ENCODE measurements at places on chromosomes 13 and 19.

DNA sequence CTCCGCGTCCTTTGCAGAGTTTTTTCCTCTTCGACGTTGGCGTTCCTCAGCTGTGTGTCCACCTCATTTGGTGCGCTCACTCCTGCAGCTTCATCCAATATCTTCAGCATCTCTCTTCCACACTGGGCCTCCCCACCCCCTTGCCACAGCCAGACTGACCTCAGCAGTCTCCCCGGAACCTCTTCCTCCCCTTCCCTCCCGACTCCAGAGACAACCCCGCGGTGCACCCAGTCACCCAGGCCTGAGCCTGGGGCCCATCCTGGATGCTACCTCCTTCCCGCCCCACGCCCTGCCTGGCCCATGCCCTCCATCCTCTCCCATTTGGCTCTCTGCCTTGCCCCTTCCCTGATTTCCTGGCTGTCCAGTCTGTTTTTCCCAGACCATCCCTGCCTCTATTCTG lies 8.1 kb upstream of the C5AR2 start:
- DNase-seq: no peak

GRCh38 chr13:32535115-32535514 lies 3.5 kb downstream of the N4BP2L2 start:
- DNase-seq: no peak

DNA sequence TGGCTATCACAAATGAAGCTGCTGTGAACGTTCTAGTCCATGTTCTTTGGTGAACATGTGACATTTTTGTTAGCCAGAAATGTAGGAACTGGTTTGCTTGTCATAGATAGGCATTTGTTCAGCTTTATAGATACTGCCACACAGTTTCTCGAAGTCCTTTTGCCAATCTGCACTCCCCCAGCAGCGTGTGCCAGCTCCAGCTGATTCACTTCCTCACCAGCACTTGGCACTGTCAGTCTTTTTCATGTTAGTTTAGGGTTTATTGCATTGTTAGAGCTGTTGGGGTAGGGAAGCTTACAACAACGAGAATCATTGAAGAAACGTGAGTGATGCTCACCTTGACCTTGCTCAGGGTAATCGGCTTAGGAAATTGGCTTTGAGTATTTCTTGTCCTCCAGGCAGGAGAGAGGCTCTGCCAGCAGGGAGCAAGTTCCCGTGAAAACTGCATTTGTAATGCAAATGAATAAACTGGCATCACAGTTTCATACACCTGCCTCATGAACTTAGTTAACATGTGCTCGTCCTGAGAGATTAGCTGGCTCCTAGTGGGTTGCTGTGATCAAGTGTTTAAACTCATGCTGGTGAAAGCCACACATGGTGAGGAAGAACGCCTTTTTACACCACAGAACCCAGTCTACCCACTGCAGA lies 83.9 kb downstream of the ING1 start:
- peak; percentile 96 for DNase-seq

DNA sequence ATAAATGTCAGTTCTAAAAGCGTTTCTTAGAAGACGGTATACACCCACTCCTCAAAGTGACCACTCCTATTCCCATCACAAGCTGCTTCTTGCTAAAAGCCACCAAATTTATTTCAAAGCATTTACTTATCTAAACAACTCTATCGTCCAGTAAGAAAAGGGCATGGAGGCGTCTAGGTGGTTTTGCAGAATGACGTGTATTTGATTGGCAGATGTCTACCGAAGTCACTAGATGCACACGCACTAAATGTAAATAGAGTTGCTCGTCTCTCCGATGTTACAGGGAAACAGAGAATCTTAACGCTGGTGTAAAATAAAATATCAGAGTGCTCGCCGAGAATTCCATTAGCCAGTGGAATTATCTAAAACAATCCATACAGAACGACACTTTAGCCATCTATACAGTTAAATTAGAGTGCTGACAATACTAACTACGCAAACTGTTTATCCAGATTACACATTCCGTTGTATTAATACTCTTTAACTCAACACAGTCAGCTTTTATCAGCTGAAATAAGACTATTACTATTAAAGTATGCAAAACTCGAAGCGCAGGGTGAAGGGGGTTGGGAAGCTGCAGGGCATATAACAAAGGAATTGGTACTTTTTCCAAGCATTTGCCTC lies 1.9 kb downstream of the KLF12 start:
- peak; percentile 88 for DNase-seq

- no peak for DNase-seq
These were observed 8.4 kb downstream of the WIZ start for GRCh38 chr19:15441317-15441716.

- no peak for DNase-seq
These were observed 766 bp downstream of the SBNO2 start for GRCh38 chr19:1173159-1173844.

GRCh38 chr19:13053238-13053637 lies 49.4 kb downstream of the LYL1 start:
- DNase-seq: no peak

- DNase-seq: no peak
These were observed 24.1 kb downstream of the CLEC4M start for GRCh38 chr19:7787141-7787540.

GRCh38 chr13:112664501-112665203 lies 25.2 kb upstream of the ATP11A start:
- no peak for DNase-seq

DNA sequence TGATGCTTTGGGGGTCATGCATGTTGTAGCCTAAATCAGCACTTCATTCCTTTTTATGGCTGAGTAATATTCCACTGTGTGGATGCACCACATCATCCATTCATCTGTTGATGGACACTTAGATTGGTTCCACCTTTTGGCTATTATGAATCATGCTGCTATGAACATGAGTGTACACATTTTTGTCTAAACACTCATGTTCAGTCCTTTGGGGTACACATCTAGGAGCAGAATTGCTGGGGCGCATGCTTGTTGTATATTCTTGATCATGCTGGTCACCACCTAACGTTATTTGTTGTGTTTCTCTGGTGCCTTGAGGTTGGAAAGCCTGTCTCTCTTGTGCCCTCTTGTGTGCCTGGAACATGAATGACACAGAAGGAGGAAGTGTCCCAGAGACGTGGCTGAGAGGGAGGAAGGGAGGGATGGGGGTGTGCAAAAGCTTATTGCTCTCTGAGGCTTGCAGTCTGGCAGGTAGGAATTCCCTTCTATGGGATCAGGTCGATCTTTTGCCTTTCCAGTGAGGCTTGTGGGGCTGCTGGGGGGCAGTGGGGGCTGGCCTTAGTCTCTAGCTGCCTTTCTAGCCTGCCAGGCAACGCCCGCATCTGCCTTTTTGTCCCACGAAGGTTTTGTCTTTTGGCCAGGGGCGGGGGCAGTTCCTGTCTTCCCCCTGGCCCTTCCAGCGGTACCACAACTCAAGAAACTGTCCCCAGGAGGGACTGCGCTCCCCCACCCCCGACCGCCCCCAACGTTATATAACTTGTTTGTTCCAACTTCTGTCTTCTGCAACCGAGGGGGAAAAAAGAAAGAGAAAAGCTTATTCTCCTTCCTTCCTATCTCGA lies 7.6 kb downstream of the KLHL26 start:
- DNase-seq: no peak

DNA sequence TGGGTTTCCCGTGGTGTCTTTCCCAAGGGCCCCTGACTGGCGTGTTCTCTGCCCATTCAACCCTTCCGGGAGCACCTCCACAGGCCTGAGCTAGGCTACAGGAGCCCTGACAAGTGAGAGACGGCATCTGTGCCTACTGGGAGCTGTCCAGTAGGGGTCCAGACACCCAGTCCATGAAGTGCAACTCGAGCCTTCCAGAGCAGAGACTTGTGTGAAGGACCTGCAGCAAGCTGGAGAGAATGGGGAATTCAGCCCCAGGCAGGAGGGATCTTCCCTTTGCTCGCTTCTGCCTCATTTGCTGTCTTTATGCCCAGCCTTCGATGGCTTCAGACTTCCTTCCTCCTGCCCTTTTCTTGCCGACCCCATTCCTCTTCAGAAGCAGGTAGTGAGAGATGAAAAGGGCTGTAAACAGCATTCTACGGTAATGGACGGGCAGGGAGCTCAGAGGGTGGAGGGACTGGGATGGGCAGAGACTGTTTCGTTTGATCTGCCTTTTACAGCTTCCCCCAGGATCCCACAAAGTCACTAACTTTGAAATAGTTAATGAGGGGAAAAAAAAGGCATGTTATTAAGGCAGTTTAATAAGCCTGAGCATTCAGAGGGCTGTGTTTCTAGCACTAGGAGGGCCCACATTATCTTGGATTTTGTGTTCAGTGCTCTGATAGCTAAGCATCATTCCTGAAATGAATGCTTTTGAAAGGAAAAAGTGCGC lies 327.6 kb downstream of the FGF9 start:
- DNase-seq: no peak

GRCh38 chr19:39544226-39544903 lies 4.4 kb upstream of the EID2 start:
- no peak for DNase-seq
